Brain (organoid and tissue), 16 donors: ENCODE measurements at places on chromosomes 12 and 14.
A peak's percentile ranks its signal among the peaks of the same experiment; 100 is the strongest.

DNA sequence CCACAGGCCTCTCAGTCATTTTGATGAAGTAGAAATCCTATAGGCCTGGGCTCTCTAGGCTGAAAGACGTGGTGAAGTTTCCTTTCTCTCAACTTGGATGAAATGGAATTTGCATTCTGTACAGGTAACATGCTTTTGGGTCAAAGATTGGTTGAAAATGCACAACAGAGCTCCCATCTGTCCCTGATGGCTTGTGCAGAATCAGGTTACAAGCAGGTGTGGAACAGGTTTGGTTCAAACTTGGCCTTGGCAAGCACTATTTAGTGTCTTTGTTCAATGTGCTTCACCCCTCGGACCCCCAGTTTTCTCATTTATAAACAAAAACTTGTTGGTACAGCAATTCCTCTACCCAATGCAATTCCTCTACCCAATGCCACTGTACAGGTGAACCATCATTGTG lies 1493.0 kb downstream of the AACS start:
- no peak for DNase-seq

DNA sequence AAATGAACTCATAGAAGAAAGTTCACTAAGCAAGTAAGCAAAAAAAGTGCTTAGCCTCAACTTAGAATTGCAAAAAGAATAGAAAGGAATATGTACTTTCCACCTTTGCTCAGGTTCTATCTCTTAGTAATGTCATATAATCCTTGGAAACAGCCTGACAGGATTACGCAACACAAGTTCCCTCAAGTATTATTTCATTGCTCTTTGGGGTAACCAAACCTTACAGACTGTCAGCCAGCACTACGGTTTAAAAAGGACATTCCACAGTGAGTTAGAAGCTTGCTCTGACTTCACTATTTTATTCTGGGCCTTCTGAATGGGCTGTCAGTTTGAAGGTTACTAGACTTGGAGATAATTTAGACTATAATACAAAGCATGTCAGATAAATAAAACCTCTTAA lies 264.0 kb downstream of the ATXN7L3B start:
- no peak for DNase-seq

- peak; percentile 60 for DNase-seq
These were observed 1.1 kb downstream of the GALNT16 start for GRCh38 chr14:69260861-69261564.

- no peak for DNase-seq
These were observed 15.2 kb downstream of the GOLGA3 start for GRCh38 chr12:132813443-132813842.

DNA sequence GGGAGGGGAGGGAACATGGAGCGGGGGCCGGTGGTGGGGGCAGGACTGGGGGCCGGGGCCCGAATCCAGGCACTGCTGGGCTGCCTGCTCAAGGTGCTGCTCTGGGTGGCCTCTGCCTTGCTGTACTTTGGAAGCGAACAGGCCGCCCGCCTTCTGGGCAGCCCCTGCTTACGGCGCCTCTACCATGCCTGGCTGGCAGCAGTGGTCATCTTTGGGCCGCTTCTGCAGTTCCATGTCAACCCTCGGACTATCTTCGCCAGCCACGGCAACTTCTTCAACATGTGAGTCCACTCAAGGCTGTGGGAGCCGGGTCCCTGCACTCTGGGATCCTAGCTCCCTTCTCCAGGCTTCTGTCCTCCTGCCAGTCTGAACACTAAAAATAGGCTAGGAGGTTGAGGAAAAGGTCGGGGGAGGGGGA lies 1.1 kb downstream of the FITM1 start:
- DNase-seq, result no peak

DNA sequence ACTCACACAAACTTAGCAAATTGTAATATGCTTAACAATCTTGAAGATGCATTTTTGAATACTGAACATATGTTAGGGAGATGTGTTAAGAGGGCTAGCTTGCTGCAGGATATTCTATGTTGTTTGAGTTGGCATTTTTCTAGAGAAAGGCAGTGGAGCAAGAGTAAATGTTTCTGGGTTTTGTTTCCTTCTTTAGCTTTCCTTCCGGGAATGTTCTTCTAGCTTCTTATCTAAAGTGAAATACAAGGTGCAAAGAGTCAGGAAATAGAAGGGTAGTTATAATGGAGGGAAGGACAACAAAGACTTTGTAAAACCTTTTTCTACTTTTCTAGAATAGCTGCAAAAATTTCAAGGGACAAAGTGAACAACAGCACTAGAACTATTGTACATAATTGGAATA lies 77.6 kb upstream of the KCNH3 start:
- peak; percentile 9 for DNase-seq

- no peak for DNase-seq
These were observed 4.2 kb downstream of the SCNN1A start for GRCh38 chr12:6370994-6371754.

- no peak for DNase-seq
These were observed 168.8 kb upstream of the BCL2L14 start for GRCh38 chr12:11901701-11902524.

DNA sequence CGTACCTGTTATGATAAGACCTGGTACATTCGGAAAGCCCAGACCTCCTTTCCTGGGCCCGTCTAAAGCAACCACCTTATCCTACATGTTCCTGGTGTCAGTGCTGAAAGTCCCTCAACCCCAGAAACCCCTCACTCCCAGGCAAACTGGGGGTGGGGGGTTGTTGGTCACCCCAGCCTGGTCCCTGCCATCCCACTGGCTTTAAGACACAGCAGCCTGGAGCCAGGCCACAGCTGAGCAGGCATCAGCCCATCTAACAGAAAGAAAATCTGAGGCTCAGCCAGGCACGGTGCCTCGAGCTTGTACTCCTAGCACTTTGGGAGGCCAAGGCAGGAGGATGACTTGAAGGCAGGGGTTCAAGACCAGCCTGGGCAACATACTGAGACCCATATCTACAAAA lies 4.5 kb downstream of the SELPLG start:
- no peak for DNase-seq

- peak; percentile 92 for DNase-seq
These were observed 73.6 kb downstream of the TMTC1 start for GRCh38 chr12:29710104-29710503.

DNA sequence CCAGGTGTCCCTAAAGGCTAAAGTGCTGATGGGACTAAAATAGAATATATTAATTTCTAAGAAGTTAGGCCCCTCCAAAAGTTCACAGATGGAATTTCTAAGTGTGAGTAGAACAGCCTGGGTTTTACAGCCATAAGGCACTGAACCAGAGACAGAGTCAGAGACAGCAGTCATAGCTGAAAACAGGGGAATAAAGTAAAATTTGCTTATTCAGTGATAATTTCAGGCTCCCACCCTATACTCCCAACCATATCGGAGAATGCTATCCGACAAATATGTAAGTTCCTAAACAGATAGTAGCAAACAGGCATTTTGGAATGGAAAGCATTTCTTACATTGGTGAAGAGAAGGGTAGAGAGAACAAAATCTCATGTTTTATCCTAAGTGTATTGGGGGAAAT lies 45.3 kb downstream of the NAA25 start:
- DNase-seq, result no peak

- no peak for DNase-seq
These were observed 81.6 kb downstream of the LLPH start for GRCh38 chr12:66048835-66049537.

DNA sequence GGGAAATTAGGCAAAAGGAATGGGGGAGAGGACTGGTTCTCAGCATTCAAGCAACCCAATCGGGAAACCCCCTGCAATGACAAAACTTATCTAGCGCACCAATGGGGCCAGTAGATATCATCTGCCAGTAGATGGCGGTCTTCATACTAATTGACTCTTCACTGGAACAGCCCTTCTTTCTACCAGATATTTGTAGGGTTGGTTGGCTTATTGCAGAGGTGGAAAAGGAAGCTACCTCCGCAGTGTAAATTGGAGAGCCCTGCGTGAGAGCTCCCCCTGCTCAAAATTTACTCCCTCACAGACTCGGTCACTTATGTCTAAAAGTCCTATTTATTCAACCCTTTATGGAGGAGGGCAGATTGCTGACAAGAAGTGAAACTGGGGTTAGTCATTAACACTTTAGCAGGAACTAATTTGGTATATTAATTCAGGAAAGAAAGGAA lies 166.1 kb upstream of the CCND2 start:
- DNase-seq, result no peak

GRCh38 chr12:102107970-102108369 lies 11.9 kb downstream of the NUP37 start:
- DNase-seq, result no peak

- DNase-seq, result no peak
These were observed 36.6 kb downstream of the NID2 start for GRCh38 chr14:52032204-52032801.

GRCh38 chr12:21906919-21907493 lies 34.2 kb downstream of the ABCC9 start:
- DNase-seq, result no peak

DNA sequence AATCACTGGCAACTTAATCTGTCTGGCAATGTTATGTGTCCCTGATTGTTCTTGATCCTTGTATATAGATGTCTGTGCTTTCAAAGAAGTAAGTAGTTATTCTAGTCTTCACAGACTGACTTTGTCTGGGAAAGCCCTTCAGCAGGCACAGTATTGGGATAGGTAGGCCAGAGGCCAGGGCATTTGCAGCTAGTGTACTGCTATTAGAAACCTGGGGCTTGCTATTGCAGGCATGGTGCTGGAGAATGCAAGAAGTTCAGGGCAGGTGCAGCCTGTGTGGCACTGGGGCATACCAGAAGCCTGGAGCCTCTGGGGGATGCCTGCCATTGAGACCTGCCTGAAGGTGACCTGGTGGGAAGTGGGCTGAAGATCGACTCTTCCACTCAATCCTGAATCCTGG lies 96.3 kb downstream of the TMTC3 start:
- no peak for DNase-seq

GRCh38 chr12:50620109-50620977 lies 115.6 kb downstream of the DIP2B start:
- DNase-seq, result peak; percentile 46

GRCh38 chr14:61573748-61574513 lies 121.4 kb upstream of the HIF1A start:
- DNase-seq, result no peak

- DNase-seq, result no peak
These were observed 5.6 kb downstream of the DDX47 start for GRCh38 chr12:12818701-12819100.

- no peak for DNase-seq
These were observed 17.1 kb downstream of the SEC23A start for GRCh38 chr14:39085933-39086332.

DNA sequence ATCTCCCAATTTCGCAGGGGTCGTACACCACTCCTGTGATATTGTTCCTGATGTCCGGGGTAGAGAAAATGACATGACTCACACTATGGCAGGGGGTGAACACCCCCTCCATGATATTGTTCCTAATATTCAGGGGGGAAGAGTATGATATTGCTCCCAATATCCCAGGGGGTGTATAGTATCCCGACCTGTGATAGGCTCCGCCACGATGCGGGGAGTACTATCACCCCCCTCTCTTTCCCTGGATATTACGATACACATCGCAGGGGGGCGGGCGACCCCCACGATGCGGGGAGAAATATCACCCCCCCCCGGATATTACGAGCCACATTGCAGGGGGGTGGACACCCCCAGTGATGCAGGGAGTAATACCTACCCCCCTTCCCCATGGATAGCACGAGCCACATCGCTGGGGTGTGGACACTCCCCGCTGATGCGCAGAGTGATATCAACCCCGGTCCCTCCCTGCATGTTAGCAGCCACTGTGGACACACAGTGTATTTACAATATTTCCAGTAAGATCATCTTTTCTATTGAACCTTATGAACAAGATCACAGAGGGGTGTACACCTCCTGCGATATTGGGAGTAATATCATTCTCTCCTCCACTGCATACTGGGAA lies 17.7 kb downstream of the SMIM41 start:
- no peak for DNase-seq

DNA sequence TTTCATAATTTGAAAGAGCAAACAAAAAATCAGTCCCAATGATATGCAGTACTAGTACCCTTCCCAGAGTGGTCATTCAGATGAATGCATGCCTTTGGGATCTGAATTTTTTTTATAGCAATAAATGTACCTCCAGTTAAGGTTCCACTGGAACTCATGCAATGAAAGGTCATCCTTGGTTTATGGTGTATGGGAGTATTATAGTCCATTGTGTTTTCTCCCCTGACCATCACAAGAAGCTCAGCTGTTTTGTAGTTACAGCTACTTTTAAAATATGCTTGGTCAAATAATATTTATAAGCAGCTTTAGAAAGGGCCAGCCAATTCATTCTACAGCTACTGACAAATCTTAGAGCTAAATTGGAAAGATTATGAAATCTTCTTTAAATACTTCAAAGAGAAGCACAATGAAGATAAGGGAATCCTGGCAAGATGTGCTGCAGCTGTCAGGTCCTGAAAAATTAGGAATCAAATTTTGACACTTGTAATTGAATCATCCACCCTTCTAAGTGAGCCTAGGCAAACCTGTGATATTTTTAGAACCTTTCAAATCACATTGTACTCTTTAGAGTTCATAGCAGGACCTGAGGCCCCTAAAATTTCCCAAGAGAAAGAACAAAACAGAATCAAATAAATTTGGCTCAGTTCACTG lies 46.5 kb downstream of the IFT81 start:
- peak; percentile 3 for DNase-seq

- DNase-seq, result no peak
These were observed 1.2 kb downstream of the MLF2 start for GRCh38 chr12:6751767-6752166.

- DNase-seq, result no peak
These were observed 12.7 kb downstream of the BMAL2 start for GRCh38 chr12:27345376-27345775.

- no peak for DNase-seq
These were observed 209.8 kb upstream of the PLEKHG7 start for GRCh38 chr12:92492995-92493394.

- no peak for DNase-seq
These were observed 504.6 kb downstream of the NRXN3 start for GRCh38 chr14:78674820-78675219.

DNA sequence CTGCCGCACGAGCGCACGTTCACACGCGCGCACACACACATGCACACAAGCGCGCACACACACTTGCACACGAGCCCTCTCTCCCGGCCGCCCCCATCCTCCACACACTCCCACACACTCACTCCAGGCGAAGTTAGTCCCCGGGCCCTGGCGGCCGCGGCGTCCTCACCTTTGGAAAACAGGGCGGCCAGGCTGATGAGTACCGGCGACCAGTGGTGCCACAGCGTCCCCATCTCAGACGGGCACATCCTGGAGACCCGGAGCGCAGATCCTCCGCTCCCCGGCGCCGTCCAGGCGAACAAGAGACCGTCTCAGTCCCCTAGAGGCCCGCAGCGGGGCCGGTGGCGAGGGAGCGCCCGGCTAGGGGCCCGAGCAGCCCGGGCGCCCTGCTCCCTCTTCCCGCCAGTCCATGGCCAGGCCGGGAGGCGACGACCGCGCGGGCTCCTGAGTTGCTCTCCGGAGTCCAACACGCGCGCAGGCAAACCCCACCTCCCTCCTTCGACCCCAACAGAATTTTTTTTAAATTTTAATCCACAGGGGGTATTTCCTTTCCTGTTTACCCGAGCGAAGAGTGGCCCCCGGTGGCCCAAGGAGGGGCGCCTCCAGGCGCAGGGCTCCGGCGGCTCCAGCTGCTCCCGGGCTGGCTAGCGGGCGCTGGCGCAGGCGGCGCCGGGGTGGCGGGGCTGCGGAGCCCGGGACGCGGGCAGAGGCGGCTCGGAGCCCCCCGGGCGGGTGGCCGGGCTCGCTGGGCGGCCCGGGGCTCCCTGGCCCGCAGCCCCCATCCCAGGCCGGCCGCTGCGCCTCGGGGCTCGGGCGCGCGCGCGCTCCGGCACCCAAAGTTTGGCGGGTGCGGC lies 506 bp downstream of the TMEM132D start:
- peak; percentile 44 for DNase-seq
